ENCODE measurements at places on chromosomes 12 and 14. TPM values are rescaled to one million over a fixed set of nuclear protein-coding genes. Genes with fewer than 3 reads are reported as not detected.

CLEC9A gene
- total RNA-seq = not detected

CD163 gene
- total RNA-seq = 0.25 TPM

KCNH3 gene
- 0.41 TPM for total RNA-seq

SYCP3 gene
- not detected for total RNA-seq

SPTLC2 gene
- total RNA-seq = 31.4 TPM

SIX6 gene
- total RNA-seq = not detected

PIWIL1 gene
- total RNA-seq = 0.27 TPM

CLSTN3 gene
- 85.6 TPM for total RNA-seq

FAR2 gene
- total RNA-seq = 9.0 TPM

KRT78 gene
- not detected for total RNA-seq

PCED1B gene
- 4.8 TPM for total RNA-seq

LRRC9 gene
- total RNA-seq = not detected

TSPAN19 gene
- total RNA-seq = 0.92 TPM

AGAP2 gene
- under 0.01 TPM for total RNA-seq

NRDE2 gene
- 18.3 TPM for total RNA-seq

RAD51AP1 gene
- 8.7 TPM for total RNA-seq

IFNG-AS1 gene
- total RNA-seq = not detected

OGFOD2 gene
- 14.9 TPM for total RNA-seq

KLHL42 gene
- 24.7 TPM for total RNA-seq

ENDOU gene
- total RNA-seq = not detected

PLEKHH1 gene
- total RNA-seq = 11.5 TPM

ZDHHC22 gene
- total RNA-seq = not detected

CCDC198 gene
- 19.4 TPM for total RNA-seq

TGFB3 gene
- 1.4 TPM for total RNA-seq

TGM1 gene
- 12.3 TPM for total RNA-seq

TPI1 gene
- 519 TPM for total RNA-seq

TC2N gene
- 9.6 TPM for total RNA-seq

PTGDR gene
- total RNA-seq = not detected

RASSF9 gene
- total RNA-seq = 2.2 TPM

ACADS gene
- total RNA-seq = 15.9 TPM

ADAMTS20 gene
- total RNA-seq = 0.33 TPM

TDRD9 gene
- 6.5 TPM for total RNA-seq

PLEK2 gene
- total RNA-seq = 44.4 TPM

PAPLN gene
- total RNA-seq = 23.3 TPM

GPR33 gene
- not detected for total RNA-seq

APOF gene
- total RNA-seq = not detected

ARMH4 gene
- 4.2 TPM for total RNA-seq

TPH2 gene
- total RNA-seq = not detected

TARBP2 gene
- total RNA-seq = 62.0 TPM

RAP1B gene
- 194 TPM for total RNA-seq

BIN2 gene
- total RNA-seq = not detected

PZP gene
- not detected for total RNA-seq

TEX52 gene
- not detected for total RNA-seq

RAD52 gene
- total RNA-seq = 7.1 TPM

TFCP2 gene
- 19.1 TPM for total RNA-seq

RGS6 gene
- total RNA-seq = not detected

CD9 gene
- total RNA-seq = 248 TPM

SLC5A8 gene
- total RNA-seq = not detected

C1QL4 gene
- not detected for total RNA-seq

GCH1 gene
- 30.9 TPM for total RNA-seq

CPM gene
- total RNA-seq = 14.6 TPM

Data from kidney epithelial cell (primary cell).